Left ventricle myocardium inferior (tissue), 1 donor: ENCODE measurements at places on chromosomes 6 and 20. TPM values are rescaled to one million over a fixed set of nuclear protein-coding genes. Genes with fewer than 3 reads are reported as not detected.

GRCh38 chr20:41632896-41633295 is 14.7 kb upstream of the CHD6 start:
- no peak for DNase-seq

GRCh38 chr6:16130932-16131387 is 2.1 kb downstream of the MYLIP start:
- no peak for DNase-seq

DNA sequence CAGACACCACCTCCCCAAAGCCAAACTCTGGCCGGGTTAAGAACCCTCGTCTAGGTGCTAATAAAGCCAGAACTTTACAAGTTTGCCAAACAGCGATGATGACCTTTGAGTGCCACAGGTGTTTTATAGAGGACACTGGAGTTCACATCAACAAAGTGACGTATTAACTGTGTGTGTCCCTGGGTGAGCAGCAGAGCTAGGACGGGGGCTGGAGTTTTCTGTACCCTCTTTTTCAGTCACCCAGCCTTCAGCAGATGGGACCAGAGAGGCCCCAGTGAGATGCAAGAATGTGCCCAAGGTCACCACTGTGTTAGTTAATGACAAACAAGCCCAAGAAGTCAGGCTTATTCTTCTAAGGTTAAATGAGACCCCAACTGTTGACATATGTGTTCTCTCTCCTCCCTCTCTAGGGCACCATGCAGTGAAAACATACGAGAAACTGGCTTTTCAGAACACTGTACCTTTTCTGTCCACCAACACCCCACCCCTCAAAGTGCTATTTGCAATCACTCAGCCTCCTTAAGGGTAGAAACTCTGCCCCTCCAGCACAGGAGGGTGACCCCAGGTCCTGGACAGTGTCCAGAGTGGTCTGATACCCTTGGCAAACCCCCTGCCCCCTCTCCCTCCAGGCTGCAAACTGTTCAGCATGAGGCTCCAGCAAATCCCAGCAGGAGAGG is 5.2 kb downstream of the SDC4 start:
- no peak for DNase-seq

Gene GLP1R
- total RNA-seq = 7.5 TPM

DNA sequence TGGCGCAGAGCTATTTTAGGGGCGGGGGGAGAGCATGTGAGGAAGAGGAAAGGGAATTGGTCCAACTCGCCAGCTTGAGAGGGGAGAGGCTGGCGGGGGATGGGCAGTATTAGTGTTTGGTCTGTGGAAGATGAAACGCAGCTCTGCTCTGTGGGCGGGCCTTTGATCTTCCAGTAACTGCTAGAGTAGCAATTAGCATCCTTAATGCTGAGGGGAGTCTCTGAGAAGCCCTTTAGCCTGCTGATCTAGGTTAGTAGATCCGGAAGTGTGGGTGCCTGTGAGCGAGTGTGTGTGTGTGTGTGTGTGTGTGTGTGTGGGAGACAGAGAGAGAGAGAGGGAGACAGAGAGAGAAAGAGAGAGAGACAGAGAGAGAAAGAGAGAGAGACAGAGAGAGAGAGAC is 117.2 kb upstream of the BACH2 start:
- DNase-seq = no peak

Gene PRSS16
- 0.49 TPM for total RNA-seq

Gene SRSF12
- total RNA-seq = not detected

GRCh38 chr20:56391596-56392131 is 351 bp downstream of the AURKA start:
- DNase-seq = no peak

DNA sequence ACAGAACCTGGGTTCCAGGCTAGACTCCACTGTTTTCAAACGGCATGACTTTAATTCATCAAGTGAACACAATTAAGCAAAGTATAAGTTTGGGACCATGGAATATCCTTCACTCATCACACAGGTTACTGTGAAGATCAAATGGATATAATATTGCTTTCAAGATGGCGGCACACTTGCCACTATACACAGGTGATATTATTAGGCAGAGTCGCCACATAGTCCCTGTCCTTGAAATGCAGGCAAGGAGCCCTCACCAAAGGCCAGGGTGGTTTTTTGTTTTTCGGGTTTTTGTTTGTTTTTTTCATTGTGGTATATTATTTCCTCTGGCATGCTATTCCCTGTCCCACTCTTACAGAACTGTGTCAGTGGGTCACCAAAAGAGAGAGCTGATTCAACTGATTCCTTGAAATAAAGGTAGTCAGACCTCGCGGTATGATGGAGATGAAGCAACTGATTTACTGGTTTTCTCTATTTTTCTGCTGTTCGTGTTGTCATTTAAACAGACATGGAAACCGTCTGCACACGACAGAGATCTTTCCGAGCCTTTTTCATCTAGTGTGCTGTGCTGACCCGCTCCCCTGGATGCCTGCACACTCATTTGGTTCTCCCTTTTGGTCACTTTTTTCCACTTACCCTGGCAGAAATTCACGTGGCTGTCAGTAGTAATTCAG is 29.7 kb downstream of the MYB start:
- DNase-seq = no peak

DNA sequence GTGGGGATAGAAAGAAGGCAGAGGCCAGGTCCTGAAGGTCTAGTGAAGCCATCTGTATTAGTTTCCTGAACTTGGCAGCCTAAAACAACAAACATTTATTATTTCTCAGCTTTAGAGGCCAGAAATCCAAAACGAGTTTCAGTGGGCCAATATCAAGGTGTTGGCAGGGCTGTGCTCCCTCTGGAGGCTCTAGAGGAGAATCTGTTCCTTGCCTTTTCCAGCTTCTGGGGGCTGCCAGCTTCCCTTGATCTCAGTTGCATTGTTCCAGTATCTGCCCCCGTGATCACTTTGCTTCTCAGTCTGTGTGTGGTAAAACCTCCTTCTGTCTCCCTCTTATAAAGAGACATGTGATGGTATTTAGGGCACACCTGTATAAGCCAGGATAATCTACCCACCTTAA is 82.4 kb downstream of the MAFB start:
- DNase-seq = no peak

Gene PCK1
- 0.25 TPM for total RNA-seq
